ENCODE measurements at places on chromosomes 12 and 14.

GRCh38 chr12:110869026-110869425 lies 22.2 kb downstream of the CCDC63 start:
- DNase-seq, result no peak

DNA sequence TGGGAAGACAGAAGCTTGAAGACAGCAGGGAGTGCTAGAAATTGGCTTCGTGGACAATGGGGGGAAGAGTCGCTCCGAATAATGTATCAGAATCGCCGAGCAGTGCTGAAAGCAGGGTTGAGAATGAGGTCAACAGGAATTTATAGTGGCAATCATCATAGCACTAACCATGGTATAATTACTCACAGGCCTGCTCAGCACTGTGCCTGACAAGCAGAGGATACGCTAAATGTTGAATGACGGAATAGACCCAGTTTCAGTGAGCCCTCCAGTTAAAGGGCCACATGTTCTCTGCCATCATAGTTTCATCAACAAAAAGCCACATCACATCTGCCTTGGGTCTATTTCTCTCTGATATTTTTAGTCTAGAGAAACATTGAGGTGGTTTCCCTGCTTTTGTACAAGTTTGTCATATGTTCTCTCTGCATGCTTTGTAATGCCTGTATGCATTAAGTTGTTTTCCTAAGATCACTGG lies 130.3 kb upstream of the EGLN3 start:
- DNase-seq, result no peak

GRCh38 chr14:100405760-100406455 lies 82.8 kb downstream of the SLC25A47 start:
- no peak for DNase-seq

- DNase-seq, result no peak
Measured at GRCh38 chr12:49949866-49950265, 671 bp upstream of the AQP2 start.

GRCh38 chr12:48881686-48882314 lies 16.1 kb upstream of the RND1 start:
- no peak for DNase-seq

- DNase-seq, result no peak
Measured at GRCh38 chr12:96237465-96238077, 43.4 kb downstream of the ELK3 start.

DNA sequence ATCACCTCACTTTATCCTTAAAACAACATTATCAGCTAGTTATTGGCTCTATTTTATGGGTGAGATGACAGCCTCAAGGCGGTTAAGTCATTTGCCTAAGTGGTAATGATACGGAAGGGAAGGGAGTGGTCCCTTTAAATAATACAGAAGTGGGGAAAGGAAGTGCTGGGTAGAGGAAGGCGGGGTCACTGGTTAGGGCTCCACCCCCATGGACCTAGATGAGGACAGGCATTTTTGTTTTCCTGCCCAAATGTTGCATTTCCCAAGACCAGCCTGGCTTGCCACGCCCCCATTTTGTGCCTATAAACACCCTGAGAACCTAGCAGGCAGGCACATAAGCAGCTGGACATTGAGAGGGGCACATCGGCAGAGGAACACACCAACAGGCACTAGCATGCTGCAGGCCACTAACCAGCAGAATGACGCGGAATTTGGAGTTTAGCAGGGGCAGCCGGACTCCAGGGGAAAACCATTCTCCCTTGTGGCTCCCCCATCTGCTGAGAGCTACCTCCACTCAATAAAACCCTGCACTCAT lies 100.9 kb downstream of the EPS8 start:
- no peak for DNase-seq

- DNase-seq, result no peak
Measured at GRCh38 chr12:98485792-98486340, 29.5 kb upstream of the TMPO start.
